ENCODE measurements at places on chromosomes 1 and 21.

GRCh38 chr1:241171991-241172390, 185.0 kb downstream of the RGS7 start:
- no peak for DNase-seq

DNA sequence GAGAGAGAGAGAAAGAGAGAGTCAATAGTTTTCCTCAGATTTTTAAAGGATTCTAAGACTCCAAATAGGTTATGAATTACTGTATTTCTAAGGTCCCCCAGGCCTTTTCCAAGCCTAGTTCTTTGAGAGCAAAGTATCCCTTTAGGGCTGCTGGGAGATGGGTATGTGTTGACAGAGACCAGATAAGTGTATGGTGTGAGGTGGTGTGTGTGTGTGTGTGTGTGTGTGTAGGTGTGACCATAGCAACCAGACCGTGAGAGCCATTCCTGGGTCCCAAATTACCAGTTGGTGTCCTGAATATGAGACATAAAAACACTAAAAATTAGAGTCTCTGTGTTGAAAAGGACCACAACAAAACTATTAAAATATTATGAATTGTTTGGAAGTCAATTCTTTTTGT, 41.7 kb upstream of the DNAJC6 start:
- DNase-seq = no peak

- DNase-seq = no peak
Measured at GRCh38 chr1:208807446-208808127, 563.4 kb upstream of the PLXNA2 start.

DNA sequence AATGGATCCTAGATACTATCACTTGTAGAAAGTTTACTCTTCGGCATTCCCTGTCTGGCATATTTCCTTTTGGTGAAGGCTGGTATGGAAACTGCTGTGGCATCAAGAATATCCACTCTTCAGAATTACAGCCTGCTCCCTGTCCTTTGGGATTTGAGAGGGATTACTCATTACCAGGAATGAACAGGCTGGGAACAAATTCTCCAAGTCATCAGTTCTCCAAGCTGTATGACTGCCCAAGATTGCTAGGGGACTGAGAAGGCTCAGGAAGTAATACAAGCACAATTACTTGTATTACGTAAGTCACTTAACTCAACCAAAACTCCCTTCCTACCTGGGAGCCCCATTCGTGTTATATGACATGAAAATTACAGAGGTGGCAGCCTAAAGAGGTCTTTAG, 49.6 kb downstream of the CD58 start:
- DNase-seq = no peak

DNA sequence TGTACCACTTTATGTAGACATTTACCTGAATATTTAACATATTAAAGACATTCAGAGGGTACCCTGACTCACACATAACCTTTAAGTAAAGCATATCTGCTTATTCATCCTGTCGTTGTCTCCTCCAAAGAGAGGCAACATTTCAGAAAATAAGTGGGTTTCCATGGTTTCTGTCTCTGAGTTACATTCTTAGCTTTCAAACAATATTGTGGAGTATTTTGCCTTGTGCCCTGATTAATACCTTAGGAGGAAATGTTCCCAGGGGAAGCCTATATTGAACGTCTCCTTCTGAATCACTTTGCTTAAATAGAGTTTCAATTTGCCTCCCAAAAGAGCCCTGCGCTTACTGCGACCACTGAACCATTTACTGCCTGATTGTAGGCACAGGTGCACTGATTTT, 26.1 kb downstream of the PALMD start:
- no peak for DNase-seq

DNA sequence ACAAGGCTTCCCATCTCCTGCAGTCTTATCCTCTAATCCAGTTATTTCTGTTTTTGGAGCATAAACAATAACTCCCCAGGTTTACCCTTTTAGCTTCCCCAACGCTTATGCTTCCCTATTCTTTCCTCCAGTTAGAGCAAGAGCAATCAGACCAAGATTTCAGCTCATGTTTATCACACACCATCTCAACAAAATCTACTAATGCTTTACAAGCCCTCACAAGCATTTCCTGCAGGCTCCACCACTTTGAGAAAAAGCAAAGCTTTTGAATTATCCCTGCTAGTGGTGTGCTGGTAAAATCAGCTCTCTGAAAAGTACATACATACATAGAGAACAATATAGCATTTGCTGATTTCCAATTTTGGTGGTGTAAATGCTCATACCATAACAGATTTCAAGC, 92.9 kb downstream of the EDEM3 start:
- DNase-seq = no peak

DNA sequence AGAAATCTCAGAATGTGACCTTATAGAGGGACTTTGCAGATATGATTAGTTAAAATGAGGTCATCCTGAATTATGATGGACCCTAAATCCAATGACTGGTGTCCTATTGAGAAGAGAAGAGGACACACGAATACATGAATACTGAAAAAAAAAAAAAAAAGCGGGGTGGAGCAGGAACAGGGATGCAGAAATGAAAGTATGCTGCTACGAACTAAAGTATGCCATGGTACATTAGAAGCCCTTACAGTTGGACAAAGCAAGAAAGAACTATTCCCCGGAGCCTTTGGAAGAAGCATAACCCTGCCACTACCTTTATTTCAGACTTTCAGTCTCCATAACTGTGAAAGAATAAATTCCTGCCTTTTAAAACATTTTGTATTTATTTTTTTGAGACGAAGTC, 557.9 kb upstream of the NCAM2 start:
- DNase-seq = no peak

- no peak for DNase-seq
Measured at GRCh38 chr1:176857632-176858031, 306.9 kb downstream of the ASTN1 start.

GRCh38 chr1:7019510-7019909, 234.3 kb downstream of the CAMTA1 start:
- DNase-seq = no peak

- DNase-seq = no peak
Measured at GRCh38 chr1:110083061-110083865, 12.8 kb upstream of the ALX3 start.

DNA sequence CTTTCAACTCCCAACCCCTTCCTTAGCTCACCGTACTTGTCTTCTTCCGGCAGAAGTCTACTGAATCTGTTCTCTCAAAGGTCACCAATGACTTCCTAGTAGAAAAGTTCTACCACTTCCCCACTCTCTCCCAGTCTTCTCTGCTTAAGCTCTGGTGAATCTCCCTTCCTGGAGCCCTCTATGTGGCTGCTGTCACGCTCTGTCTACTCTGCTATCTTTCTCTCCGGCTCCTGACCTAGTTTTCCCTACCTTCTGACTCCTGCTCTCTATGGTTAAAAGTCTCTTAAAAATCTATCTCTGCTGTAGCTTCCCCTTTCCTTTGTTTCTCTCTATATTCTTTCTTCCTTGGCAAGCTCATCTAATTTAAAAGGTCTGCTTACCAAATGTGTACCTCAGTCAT, 350.1 kb upstream of the GREM2 start:
- no peak for DNase-seq

DNA sequence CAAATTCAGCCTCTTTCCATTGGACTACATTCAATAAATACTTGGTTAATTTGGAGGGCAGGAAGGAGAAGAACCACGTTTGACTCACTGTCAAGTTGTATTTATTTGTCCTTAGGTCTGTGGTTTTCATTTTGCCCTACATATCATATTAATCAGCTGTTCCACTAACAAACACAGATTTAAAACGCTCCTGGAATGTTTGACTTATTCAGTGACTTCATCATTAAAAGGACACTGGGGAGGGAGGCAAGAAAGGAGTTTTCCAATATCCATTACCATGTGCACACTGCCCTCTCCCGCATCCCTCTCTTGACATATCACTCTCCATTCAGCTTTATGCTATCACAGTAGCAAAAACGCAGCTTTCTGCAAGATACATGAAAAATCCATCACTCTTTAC, 98.2 kb upstream of the C1orf87 start:
- no peak for DNase-seq

GRCh38 chr1:173112129-173112528, 61.4 kb upstream of the TNFSF18 start:
- DNase-seq = no peak

GRCh38 chr1:211831558-211832323, 1.2 kb upstream of the LPGAT1 start:
- no peak for DNase-seq

DNA sequence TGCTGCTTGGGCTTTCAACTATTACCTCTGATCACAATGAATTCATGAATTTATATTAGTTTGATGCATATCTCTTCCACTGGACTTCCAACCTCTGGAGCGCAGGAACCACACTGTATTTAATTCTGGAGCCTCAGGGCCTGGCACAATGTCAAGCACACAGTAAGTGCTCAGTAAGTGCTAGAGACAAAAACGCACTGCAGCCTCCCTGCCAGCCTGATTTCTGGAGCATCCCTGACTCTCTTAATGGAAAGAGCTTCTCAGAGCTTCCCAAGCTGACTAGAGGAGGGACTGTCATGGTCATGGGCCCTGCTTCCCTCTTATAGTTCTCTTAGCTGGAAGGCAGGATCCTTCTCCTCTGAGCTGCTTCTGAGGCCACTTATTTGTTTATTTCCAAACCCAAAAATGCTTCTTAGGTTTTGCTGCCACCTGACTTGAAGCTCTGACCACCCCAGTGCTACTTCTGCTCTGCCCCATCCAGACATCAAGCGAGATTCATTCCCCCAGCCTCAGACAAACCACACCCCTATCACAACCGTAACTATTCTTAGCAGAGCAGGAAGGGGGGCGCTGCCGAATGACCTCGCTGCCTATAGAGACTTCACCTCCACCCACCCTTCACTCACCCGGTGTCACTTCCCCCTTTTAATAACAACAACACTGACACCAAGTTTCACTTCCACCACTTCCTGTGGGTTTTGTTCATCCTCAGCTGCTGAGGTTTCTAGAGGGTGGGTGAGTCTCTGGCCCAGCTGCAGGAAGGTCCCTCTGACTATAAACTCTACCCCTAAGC, 33.6 kb downstream of the NUAK2 start:
- DNase-seq = peak; percentile 64

- DNase-seq = no peak
Measured at GRCh38 chr1:58116284-58116683, 430.2 kb downstream of the OMA1 start.

DNA sequence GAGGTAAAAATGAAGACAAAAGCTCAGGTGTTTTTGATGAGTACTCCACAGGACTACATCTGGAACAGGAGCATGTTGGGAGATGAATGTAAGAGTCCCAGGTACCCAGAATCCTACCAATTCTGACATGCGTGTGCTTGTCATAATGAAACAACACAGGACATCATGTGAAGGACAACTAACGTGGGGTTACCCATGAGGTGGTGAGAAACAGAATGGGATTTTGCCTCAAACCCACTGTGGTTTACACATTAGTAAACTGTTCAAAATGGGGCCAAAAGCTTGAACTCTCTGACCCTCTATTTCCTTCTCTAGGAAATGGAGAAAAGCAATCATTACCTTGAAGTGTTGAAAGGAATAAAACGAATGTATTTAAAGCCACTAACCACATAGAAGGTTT, 266.2 kb downstream of the RGS7 start:
- DNase-seq = no peak

- no peak for DNase-seq
Measured at GRCh38 chr21:42198929-42199867, 19.7 kb upstream of the ABCG1 start.

DNA sequence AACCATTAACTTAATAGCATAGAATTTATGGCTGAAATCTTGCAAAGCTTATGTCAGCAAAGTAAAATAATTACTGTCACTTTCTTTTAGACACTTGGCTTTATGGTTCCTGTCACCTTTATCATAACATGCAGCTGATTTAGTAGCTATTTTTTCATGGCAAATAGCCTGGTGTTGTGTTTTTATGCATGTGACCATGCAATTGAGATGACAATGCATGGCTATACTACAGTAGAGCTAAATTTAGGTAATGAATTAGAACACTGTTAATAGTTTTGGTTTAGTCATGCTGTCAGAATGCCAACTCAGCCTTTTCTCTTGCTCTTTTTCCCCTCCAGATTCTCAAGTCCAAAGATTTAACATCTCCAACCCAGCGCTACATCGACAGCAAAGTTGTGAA, 88.6 kb downstream of the TGFB2 start:
- DNase-seq = no peak

DNA sequence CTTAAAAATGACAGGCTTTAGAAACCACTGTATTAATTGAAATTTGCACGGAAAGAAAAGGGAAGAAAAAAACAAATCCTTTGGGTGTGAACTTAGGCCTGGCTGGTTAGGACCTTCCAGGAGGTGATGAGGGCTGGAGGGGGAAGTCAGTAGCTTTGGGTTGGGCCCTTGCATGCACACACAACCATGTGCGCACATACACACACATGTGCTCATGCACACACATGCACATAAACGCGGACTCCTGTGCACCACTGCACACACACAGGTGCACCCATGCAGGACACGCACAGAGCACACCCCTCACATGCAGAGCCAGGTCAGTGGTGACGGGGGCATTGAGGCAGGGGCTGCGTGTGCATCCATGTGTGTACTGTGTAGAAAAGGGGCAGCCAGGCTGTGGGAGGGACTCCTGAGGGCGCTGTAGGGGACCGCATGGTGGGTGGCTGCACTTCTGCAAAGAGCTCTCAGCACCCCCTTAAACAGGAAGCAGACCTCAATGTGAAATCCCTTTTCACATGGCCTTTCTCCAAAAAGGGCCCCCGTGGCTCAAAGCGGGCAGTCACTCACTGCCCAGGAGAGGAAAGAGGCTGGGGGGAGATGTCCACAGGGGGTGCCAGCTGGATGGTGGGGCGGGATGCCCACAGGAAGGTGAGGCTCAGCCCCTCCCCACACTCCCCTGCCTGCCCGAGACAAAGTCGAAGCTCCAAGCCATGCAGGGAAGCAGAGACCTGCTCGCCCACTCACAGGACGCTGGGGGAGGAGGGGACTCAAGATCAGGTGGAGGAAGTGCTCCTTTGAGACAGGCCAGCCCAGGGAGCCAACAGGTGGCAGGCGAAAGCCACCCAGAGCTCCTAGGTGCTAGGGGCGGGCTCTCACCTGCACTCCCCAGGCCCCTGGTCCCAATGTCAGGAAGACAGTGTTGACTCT, 95.2 kb downstream of the ITPKB start:
- peak; percentile 34 for DNase-seq

DNA sequence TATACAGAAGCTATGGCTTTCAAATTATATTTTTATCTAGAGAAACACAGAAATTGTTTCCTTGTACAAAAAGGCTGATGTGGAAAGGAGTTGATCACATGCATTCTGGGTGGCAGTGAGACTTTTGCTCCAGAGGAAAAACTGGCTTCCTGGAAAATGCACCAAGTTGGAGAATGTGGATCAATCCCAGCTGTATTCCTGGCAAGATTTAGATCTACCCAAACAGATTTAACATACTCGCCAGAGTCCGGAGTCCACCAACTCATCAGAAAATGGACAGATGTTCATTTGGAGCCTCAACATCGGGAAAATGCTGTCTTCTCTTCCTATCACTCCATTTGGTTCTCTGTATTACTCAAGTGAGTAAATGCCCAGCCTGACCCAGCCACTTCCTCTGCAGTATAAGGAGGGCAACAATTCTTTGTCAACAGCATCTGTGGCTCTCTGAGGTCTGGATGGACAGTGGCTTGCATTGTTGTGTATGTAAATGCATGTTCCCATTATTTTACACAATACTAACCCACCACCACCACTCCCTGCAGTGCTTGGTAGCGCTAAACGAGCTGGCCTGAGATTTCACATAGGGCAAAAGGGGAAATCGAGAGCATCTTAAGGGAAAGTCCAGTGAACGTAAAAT, 226.2 kb upstream of the IRF2BP2 start:
- no peak for DNase-seq

- no peak for DNase-seq
Measured at GRCh38 chr1:223731133-223731770, 18.9 kb downstream of the CAPN2 start.

GRCh38 chr21:43866260-43866629, 1.2 kb downstream of the AGPAT3 start:
- no peak for DNase-seq

GRCh38 chr21:28338701-28339305, 653.9 kb downstream of the LTN1 start:
- no peak for DNase-seq
